ENCODE measurements at places on chromosomes 7 and 10.

DNA sequence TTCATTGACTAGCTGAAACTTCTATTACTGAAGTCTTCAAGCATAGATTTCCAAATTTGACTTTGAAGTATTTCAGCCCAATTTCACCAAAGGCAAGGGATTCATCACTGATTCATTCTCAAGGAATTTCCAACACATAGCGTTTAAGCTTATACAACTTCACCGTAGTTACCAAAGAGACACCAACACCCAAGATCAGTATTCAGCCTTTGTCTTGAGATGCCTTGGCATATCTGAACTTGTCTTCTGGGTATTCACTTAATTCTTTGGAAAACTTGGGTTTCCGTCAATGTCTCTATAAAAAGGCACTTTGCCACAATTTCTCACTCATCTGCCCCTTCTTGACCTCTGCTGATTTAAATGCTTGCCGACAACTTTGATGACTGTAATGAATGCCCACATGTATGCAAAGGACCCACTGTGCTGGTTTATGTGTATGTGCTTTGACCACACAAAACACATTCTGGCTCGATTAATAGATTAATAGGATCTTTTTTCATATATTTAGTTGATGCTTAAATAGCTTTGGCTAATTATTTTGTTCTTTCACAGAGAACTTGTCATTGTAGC, 49.6 kb downstream of the TES start:
- DNase-seq, result no peak

GRCh38 chr7:90413185-90413528, 9.9 kb downstream of the CLDN12 start:
- no peak for DNase-seq

GRCh38 chr7:150801242-150801945, 825 bp downstream of the TMEM176A start:
- peak; percentile 67 for DNase-seq

DNA sequence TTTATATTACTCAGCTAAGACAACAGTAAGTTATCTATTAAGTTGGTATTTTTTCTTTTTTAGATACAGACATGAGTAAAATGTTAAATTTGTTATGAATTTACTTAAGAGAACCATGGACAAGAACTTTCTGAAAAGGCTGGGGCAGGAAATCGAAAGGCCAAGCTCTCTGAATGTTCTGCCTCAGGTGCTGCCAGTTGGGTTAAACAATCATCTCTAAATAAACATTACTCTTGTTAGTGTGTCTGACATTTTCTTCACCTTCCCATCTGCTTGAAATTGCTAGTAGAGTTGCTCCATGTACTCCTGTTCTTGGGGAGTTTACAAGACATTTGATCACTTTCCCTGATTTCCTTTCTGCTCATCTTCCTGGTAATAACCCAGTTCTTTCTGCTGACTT, 87.5 kb downstream of the ANKRD7 start:
- no peak for DNase-seq

- DNase-seq, result no peak
These were observed 23.7 kb upstream of the WNT16 start for GRCh38 chr7:121305109-121305508.

DNA sequence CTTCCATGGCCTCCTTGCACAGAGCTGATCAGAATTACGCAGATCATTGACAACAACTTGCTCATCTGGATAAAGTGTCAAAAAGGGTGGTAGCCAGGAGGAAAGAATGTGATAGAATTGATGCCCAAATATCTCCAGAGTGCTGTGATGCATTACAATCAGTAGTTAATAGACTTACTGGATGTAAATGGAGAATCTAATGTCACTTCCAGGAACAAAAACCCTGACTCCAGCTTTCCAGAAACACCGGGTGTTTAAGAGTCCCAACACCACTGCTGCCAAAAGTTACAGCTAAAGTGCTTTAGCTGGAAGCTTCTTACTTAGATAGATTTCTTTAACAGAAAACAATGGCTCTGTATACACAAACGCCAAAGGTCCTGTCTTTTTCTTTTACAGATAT, 25.7 kb upstream of the OSBPL3 start:
- no peak for DNase-seq

GRCh38 chr7:127251465-127252376, 1.0 kb downstream of the GRM8 start:
- no peak for DNase-seq

DNA sequence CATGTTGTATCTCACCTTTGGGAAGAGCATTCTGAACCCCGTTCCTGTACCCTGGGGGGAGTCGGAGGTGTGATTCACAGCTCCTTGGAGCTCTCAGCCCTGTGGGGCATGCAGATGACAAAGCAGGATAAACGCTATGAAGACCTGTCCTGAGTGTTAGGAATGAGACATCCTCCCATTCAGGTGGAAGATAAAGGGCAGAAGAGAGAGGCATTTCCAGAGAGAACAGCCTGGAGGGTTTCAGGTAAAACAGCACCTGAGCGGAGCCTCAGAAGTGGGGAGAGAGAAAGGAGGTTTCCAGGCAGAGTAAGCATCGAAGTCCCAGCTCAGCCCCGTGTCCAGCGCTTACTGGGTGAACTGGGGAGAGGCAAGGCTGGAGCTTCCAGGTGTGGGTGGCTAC, 288.9 kb downstream of the KLF6 start:
- DNase-seq, result no peak

GRCh38 chr7:157445956-157446295, 109.1 kb downstream of the DNAJB6 start:
- no peak for DNase-seq

DNA sequence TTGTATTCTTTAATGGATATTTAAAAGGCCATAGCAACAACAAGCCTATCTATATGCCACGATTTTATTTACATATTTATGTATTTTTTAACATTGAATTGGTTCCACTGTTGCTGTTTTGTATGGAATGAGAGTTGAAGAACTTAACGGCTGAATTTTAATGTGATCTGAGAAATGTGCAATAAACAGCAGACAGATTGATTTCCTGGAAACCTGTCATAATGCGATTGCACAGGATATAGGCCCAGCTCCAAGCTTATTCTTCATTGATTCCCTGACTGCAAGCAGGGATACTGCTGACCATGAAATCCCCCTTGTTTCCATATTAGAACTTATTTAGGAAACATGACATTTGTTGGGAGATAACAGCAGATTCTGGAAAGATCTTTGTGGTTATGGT, 195.6 kb downstream of the KCND2 start:
- DNase-seq, result no peak

DNA sequence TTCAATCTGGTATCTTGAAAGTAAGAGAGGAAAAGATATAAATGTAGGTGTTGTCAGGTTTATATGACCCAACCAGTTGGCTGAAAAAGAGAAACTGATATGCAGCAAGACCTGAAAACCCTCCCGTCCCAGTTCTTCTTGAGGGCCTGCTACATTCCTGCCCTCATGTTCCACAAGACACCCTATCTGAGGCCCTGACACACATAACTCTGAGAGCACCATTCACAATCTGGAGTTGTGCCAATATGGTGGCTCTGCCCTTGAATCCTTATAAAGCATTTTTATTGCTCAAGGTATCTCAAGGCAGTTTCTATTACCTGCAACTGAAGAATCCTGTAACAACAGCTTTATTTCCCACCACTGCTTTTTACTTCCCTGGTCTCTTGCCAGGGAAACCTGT, 17.0 kb downstream of the XPNPEP1 start:
- DNase-seq, result peak; percentile 90

- peak; percentile 30 for DNase-seq
These were observed 410.5 kb downstream of the PAXIP1 start for GRCh38 chr7:154592388-154592787.

DNA sequence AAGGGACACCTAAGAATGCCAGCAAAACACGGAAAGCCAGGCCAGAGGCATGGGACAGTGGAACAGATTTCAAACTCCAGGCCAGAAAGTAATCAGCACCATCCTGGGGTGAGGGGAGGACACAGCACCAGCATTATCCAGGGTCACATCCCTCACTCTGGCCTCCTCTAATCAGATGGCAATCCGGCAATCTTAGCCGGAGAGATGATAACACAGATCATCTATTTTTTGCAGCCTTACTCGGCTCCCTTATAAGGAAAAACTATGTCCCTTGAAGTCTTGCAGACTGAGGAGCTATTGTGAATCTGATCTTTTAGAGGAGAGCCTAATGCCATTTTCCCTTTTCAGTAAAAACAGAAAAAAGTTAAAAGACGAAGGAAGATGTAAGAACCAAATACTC, 16.5 kb downstream of the TRIL start:
- DNase-seq, result no peak

- peak; percentile 37 for DNase-seq
These were observed 143.5 kb downstream of the PIP4K2A start for GRCh38 chr10:22570733-22571430.

DNA sequence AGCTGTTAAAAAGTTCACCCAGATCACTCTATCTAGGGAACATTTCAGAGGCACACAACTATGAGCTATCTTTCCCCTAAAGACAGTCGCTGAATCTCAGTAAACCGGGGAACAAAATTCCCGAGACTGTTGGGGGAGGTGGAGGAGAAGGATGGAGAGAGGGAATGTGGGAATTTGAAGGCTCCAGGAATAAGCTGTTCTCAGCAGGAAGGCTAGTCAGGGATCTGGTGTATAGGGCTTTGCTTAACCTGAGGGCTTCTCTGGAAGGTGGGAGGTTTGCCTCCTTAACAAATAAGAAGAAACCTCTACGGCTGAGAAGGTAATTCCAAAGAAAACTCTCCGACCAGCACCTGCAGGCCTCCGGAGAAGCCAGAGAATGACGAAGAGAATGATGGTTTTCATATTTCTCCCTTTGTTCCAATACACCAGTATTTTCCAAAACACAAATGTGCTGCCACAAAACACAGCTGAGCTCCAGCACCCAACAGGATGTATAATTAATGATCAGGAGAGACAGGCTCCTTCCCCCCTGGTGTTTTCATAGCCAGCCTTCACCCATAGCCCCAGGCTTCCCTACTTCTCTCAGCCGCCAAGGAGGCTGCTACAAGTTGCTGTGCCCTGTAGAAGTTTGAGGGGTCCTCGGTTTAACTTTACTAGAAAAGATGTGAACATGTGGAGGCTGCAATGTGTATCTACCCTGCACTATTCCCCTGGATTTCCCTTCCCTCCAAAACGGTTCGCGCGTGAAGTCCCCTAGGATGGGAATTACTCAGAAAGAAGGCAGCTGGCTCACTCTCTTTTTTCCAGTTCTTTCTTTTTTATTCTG, 2.0 kb downstream of the KCNMA1 start:
- no peak for DNase-seq

GRCh38 chr10:90141791-90142190, 440.4 kb downstream of the KIF20B start:
- DNase-seq, result no peak

GRCh38 chr10:76766682-76767081, 870.9 kb downstream of the KCNMA1 start:
- DNase-seq, result no peak

- DNase-seq, result peak; percentile 64
These were observed 8.9 kb downstream of the COL17A1 start for GRCh38 chr10:104076743-104077160.

GRCh38 chr10:60517805-60518204, 128.1 kb upstream of the ANK3 start:
- DNase-seq, result no peak

- no peak for DNase-seq
These were observed 270.8 kb upstream of the POM121L12 start for GRCh38 chr7:52764492-52765169.

GRCh38 chr10:128066870-128067382, 59.3 kb downstream of the MKI67 start:
- no peak for DNase-seq

- DNase-seq, result no peak
These were observed 109.1 kb downstream of the MTERF1 start for GRCh38 chr7:91771394-91771793.

DNA sequence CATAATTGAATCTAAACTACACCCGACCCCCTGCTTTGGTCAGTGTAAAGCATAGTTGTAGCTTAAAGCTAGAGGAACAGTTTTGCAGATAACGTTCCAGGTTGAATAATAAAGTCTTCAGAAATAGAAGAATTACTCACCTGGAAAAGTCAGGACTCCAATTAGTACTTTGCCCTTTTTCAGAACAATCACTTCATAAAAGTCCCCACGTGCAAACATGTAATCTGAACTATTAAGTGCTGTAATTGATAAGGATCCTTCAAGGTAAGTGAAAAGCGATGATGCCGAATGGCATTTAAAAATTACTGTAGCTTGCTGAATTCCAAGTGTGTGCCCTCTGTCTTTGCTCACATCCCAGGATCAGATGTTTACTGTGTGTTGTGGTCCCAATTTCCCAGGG, 53.6 kb upstream of the INSYN2A start:
- peak; percentile 85 for DNase-seq

DNA sequence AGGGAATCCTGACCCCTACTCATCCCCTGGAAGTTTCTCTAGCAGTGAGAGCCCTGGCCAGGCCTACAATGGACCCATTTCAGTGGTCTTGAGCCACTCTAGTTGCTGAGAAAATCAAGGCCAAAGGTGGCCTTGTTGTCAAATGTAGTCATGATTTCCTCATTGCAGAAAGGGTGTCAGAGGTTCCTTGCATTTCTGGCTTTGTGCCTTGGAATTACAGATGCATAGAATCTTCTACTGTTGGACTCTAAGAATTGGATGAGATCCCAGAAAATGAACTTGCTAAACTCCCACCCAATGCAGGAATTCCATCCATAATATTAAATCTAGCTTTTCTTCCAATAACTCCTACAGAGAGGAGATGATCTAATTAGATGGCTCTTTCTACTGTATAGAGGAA, 12.2 kb downstream of the CPA2 start:
- peak; percentile 10 for DNase-seq

GRCh38 chr10:5634918-5635317, 31.5 kb downstream of the ASB13 start:
- DNase-seq, result no peak

DNA sequence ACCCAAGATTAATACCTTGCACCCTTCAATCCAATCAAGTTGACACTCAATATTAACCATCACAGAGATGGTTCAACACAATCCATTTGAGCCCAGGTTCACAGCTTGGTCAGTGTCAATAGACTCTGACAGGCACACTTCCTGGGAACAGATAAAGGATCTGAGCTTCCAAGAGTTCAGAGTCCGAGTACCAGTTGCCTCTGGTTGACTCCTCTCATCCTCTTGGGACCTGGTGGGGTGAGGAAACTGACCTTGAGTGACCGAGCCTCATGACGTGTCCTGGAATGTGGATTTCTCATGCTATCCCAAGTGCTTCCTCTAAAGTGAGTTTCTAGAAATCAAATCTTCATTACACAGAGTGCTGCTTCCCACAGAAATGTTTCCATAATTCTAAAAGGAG, 162.0 kb downstream of the CYP26A1 start:
- DNase-seq, result peak; percentile 73

GRCh38 chr7:12317675-12318074, 86.0 kb downstream of the VWDE start:
- no peak for DNase-seq

GRCh38 chr10:97224483-97225435, 39.0 kb upstream of the SLIT1 start:
- DNase-seq, result no peak
